ENCODE measurements at places on chromosomes 7 and 10.

DNA sequence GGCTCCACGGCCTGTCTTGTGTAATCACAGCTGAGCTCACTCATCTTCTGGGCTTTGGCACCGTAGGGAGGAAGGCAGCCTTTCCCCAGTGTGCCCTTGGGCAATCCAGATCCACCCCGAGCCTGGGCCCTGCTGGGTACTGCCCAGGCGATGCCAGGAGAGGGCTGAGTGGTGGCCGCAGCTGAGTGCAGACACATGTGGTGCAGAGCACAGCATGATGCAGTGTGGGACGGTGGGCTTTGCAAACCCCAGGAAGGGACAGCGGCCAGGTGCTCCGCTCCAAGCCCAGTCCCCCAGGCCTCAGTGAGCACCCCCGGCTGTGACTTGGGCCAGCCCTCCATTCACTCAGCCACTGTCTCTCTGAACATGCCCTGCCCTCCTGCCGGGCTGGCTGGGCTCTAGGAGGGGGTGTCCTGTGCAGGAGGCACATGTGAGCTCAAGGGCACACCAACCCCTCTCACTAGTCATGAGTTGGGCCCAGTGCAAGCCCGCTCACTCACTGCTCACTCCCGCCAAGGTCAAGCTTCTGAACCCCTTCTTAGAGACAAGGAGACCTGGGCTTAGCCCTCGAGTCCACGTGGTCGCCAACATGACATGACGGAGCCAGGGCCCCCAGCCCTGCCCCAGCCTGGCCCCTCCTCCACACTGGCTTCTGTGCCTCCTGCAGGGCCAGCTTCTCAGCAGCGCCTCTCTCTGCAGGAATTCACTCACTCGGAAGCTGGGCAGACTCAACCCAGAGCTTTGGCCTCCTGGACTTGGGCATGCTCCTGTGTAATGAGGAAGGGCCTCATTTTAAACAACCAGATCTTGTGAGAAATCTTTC, 77.5 kb upstream of the INSIG1 start:
- no peak for DNase-seq

DNA sequence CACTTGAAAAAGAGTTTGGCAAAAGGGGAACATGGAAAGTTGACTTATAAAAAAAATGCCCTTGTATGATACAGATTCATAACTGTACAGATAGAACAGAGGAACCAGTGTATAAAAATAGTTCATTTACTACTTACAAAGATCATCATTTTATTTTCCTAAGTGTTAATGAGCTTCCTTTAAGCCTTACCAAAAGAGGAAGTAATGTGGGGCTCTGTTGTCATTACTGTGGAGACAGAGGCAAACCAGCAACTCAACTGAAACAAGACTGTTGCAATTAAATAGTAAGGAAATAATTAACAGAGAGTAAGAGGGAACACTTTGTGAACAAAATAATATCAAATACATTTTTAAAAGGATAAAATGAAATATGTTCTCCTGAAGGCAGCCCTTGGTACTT, 526.2 kb upstream of the ADARB2 start:
- no peak for DNase-seq

GRCh38 chr7:45563401-45563800, 10.8 kb upstream of the ADCY1 start:
- no peak for DNase-seq

GRCh38 chr7:80467069-80467468, 44.8 kb downstream of the GNAT3 start:
- DNase-seq: no peak

DNA sequence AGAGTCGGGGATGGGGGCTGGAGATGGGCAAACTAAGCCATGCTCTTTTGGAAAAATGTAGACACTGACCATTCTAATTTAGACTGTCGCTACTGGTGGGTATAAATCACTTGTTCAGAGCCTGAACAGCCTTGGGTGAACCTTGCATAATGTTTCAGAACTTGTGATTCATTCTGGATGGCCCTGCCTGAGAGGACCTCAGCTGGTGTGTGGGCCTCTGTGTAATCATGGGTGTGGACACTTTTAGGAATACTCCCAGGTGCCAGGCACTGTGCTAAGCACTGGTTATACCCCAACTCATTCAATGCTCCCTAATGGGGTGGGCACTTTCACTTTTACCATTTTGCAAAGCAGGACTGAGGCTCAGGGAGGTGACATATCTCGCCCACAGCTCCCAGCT, 26.8 kb upstream of the TM9SF3 start:
- DNase-seq: no peak

GRCh38 chr10:85623758-85624157, 742.8 kb downstream of the GRID1 start:
- DNase-seq: no peak

GRCh38 chr10:25944771-25945170, 10.7 kb downstream of the MYO3A start:
- DNase-seq: no peak

GRCh38 chr7:73737491-73738219, 947 bp downstream of the ABHD11 start:
- DNase-seq: no peak

Measured in WERI-Rb-1 (cell line).